ENCODE measurements at places on chromosomes 6 and 20.
A peak's percentile ranks its signal among the peaks of the same experiment; 100 is the strongest.

- no peak for DNase-seq
Measured at GRCh38 chr6:142416179-142416578, 114.4 kb downstream of the ADGRG6 start.

GRCh38 chr6:77466055-77466450 lies 2.8 kb upstream of the HTR1B start:
- DNase-seq = peak; percentile 36

DNA sequence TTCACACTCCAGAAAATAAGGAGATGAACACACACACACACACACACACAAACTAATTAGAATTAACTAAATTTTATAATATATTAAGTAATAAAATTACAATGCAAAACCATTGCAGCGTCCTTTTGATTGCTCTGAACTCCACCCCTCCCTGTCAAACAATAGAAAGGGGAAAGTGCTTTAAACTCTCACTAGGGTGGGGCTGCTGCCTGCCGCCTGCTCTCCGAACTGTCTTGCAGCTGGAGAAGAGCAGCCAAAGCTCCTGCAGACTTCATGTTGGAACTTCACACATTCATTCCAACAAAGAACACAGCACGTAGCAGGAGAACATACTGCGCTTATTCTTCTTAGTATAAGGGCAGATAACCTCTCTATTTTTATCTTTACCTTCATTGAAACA lies 83.2 kb downstream of the GCLC start:
- DNase-seq = no peak

DNA sequence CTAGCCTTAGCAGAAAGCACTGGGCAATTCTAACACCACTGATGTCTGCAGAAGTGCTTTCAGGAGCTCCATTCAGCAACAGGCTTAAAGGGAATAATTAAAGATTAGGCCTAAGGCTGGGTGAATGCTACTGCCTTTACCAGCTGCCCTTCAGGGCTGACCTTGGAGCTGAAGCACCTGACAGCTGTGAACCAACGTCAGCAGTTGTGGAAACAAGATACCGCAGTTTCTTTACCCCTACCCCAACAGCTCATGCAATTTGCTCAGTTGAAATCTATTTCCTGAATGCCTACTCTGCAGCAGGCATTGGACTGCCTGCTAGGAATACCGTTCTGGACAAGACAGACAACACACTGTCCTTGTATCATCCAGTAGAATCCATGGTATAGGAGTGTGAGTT lies 51.5 kb upstream of the ADTRP start:
- no peak for DNase-seq

DNA sequence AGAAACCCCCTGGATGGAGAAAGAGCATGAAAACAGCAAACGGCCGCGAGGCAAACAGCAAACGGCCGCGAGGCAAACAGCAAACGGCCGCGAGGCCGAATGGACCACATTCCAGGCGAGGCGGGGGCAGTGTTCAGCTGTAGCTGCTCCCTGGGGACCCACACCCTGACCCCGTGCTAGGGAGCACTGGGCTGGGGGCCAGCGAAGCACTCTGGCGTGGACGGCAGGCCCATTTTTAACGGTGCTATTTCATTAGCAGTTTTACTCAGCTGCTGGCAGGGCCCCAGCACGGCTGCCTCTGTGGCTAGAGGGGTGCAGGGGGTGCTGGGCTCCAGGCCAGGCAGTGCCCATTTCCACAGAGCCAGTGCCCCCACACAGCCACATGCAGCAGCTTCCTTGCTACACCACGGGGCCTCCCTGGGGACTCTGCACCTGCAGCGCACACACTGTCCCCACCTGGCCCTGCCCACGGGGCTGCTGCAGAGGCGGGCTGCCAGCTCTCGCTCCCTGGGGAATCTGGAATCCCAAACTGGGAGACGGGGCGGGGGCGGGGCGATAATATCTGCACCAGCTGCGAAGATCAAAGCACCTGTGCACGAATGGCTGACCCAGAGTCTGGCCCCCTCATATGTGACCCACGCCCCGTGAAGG lies 35.6 kb upstream of the SLCO4A1 start:
- no peak for DNase-seq
